Adrenal gland (tissue), 19 donors: ENCODE measurements at places on chromosomes 6 and 20. TPM values are rescaled to one million over a fixed set of nuclear protein-coding genes. Genes with fewer than 3 reads are reported as not detected.

The OPN5 gene
- 0.16 TPM for polyA plus RNA-seq

The NRSN1 gene
- 6.4 TPM for polyA plus RNA-seq

The THEMIS gene
- 0.16 TPM for polyA plus RNA-seq

The RSPH3 gene
- 3.4 TPM for polyA plus RNA-seq

The LCA5 gene
- polyA plus RNA-seq, result 4.6 TPM

The TRIM40 gene
- polyA plus RNA-seq, result not detected

The MAP1LC3A gene
- 5.6 TPM for polyA plus RNA-seq

The NOX3 gene
- polyA plus RNA-seq, result 0.11 TPM

The PTCRA gene
- polyA plus RNA-seq, result not detected

The RNF5 gene
- polyA plus RNA-seq, result 93.2 TPM

The SLA2 gene
- 0.18 TPM for polyA plus RNA-seq

The GPX5 gene
- polyA plus RNA-seq, result not detected

The DYNLT2 gene
- polyA plus RNA-seq, result 2.3 TPM

The DEFB113 gene
- polyA plus RNA-seq, result not detected

The HCRTR2 gene
- polyA plus RNA-seq, result 0.03 TPM
